CD4-positive, alpha-beta T cell treated with Interleukin-15 for 4 hours (primary cell): ENCODE measurements at places on chromosomes 4 and X.

DNA sequence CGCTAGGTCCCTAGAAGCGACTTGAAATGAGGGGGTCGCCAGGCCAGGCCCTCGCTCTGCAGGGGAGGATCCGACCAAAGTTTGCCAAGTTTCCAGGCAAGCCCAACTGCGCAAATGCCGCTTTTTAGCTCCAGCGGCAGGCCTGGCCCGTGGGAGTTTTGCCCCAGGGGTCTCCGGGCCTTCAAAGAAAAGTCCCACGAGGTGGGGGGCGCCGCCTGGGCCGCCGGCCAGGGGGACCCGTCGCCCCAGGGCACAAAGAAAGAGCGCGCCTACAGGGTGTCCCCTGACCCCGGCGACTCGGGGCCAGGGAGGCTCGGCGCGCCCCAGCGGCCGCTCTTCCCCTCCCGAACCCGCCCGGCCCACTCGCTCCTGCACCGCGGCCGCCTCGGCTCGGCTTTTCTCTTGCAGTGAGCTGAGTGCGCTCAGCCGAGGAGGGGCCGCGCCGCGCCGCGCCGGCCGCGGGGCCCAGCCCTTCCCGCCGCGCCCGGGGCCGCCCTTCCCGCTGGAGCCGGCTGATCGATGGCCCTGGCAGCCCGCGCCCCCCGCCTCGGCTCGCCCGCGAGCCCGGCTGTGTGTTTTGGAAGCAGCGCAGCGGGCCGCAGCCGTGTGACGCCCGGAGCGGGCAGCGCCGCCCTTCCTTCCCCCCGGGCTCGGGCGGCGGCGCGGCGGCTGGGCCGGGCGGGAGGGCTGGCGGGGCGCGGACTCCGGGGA is 754 bp upstream of the KLF3 start:
- no peak for DNase-seq

DNA sequence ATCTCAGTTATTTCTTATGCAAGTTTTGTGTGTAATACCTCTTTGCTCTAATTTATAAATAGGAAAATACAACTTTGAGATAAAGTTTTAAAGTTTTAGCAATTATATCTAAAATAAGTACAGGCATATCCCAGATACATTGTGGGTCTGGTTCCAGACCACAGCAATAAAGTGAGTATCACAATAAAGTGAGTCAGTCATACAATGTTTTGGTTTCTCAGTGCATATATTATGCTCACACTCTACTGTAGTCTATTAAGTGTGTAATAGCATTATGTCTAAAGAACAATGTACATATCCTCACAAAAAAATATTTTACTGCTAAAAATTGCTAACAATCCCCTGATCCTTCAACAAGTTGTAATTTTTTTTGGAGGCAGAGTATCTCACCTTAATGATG is 49.2 kb downstream of the ANAPC10 start:
- DNase-seq, result no peak

GRCh38 chr4:69124941-69125340 is 28.7 kb downstream of the UGT2B7 start:
- DNase-seq, result no peak

DNA sequence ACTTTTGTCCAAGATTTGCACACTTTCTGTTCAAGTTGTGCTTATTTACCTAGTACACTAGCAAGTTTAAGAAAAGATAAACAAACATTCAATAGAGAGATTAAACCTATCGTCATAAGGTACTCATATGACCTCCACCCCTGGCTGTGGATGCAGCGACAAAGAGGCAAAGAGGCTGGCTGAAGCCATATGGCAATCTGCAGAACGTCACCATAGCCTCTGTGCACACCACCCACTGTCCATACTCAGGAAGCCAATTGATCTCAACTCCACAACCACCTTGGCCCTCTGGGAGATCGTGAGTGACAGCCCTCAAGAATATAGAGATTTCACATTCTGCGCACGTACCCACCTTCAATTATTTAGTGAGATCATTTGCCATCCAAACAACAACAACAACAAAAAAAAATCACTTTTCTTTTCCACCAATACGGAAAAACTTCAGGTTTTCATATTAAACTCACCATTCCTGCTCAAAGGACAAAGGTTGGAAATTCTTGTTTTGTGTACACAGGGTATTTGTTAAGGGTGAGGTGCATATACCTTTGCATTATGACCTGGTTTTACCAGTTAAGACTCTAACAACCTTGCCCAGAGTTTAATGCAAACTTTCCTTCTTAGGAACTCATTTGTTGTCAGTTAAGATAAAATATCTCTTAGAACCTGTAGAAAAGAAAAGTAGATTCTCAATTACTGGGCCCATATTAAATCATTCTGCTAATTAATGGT is 243.0 kb upstream of the FSTL5 start:
- DNase-seq, result no peak

GRCh38 chr4:7691982-7692381 is 247.7 kb downstream of the AFAP1 start:
- no peak for DNase-seq

DNA sequence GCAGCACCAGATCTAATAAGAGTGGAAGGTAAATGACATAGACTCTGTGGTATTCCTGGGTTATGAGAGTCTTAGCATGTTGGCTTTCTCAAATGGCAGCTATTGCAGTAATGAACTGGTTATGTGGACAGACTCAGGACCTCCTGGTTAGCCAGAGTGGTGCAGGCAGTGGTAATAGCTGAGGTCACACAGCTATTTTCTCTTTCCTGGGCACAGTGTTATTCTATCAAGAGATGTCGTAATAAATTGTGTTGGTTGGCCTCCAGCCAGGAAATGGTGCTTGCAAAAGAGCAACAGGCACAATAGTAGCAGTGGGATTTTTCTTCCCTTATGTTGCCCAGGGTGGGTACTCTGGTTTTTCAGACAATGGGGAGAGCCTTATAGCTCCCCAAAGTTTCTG is 279.2 kb upstream of the FGF16 start:
- no peak for DNase-seq

DNA sequence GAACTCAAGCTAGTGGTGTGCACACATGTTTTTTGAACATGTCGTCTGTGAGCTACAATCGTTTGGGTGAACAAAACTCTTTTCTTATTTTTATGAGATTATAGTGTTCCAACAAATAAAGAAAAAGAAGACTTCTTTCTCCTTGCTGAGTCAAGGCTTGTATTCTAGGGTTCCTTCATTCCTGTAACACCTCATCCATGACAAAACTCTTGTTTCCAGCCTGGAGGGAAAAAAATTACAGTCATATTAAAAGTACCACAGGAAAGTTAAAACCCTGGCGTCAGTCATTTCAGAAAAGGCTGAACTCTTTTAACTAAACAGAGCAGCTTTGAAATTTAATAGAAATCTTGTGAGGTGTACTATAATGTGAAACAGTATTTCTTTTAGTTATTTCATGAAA is 79.2 kb upstream of the BOD1L1 start:
- DNase-seq, result no peak

DNA sequence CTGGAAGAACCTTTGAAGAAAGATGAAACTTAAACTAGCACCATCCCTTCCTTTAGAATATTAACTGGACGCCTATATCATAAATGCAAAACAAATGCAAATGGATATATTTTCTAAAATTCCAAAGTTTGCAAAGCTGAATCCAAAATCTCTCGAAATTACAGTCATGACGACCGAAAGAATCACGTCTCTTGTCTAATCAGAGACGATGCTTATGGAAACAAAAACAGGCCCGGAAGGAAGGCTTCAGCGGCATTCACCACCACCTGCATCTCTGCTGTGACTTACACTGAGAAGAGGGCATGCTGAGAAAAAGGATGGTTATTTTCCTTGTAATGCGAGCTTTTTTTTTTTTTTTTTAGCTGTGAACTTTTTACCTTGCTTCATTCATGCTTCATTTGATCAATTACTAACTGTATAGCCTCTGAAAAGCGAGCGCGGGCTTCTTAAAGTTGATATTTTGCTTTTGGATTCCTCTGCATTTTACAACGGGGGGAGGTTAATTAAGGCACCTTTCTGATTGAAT is 209.3 kb downstream of the SOWAHB start:
- no peak for DNase-seq

DNA sequence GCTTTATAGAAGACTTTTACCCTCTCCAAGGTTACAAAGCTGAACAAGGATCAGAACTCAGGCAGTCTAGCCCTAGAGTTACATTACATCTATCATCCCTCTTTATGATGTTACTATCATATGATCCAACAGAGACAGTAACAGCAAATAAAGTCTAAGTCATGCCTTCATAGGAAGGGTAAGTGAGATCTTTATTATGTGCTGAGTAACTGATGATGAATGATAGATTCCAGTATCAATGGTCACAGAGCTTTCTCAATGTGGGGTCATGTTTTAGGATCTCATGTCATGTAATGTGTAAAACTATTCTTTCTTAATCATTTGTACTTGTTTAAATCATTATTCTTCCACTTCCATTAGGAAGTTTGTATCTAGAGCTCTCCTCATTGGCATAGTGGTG is 22.8 kb downstream of the ELOVL6 start:
- no peak for DNase-seq
